ENCODE measurements at places on chromosomes 11 and 22.

DNA sequence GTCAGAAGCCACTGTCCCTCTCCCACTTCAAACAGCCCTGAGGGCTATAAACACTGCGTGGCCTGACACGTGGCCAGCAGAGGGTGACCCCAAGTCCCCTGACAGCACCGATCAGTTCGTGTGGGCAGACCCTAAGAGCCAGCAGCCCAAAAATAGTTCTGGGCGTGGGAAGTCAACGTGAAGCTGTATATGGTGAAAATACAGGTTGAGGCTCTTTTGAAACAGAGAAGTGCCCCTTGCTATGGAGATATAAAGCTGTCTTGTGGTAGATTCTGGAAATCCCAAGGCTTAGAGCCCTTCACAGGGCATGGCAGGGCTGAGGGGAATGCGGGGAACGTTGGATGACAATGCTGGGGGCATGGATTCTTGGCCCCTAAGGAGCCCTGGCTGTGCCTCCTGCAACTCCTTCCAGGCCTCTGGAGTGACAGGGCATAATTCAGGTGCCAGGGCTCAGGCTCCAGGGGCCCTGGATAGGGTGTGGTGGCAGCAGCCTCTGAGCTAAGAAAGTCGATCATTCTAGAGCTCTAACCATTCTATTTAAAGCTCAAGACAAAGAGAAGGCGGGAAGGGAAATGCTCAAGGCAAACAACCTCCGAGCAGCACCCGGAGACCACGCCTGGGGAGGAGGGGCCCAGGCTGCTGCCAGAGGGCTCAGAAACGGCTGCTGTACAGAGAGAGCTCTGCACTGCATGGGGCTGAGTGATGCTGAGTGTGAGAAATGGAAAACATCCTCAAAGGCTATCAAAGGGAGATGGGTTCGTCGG is 60.4 kb upstream of the CD5 start:
- DNase-seq, result no peak

GRCh38 chr11:45430361-45430760 is 144.2 kb upstream of the SYT13 start:
- no peak for DNase-seq

- no peak for DNase-seq
Measured at GRCh38 chr11:7428196-7428595, 57.1 kb upstream of the OLFML1 start.

GRCh38 chr11:129418039-129418438 is 42.4 kb downstream of the BARX2 start:
- no peak for DNase-seq

GRCh38 chr22:23037429-23038333 is 32.6 kb upstream of the GNAZ start:
- no peak for DNase-seq

DNA sequence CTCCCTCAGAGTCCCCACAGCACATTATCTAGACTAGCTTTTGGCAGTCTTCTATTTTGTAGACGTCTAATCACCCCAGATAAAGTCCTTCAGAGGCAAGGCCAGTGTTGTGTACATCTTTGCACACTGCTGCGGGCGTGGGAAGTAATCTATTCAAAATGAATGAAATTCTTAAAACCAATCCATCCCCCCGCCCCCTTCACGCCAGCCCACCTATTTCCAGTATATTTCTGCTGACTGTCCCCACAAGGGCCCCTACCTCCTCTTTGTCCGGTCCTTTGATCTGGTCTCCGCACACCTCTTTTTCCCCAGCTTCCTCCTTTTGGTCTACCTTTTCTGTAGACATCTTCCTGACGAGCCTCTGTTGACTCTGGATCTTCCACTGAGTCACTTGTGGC is 375 bp downstream of the BSCL2 start:
- DNase-seq, result no peak

Measured in stimulated activated CD8-positive, alpha-beta memory T cell treated with anti-CD3 and anti-CD28 coated beads, Interleukin-2, amount 100 ng/mL, for 48 hours (primary cell).